ENCODE measurements at places on chromosomes 7 and 10. TPM values are rescaled to one million over a fixed set of nuclear protein-coding genes. Genes with fewer than 3 reads are reported as not detected.

DNA sequence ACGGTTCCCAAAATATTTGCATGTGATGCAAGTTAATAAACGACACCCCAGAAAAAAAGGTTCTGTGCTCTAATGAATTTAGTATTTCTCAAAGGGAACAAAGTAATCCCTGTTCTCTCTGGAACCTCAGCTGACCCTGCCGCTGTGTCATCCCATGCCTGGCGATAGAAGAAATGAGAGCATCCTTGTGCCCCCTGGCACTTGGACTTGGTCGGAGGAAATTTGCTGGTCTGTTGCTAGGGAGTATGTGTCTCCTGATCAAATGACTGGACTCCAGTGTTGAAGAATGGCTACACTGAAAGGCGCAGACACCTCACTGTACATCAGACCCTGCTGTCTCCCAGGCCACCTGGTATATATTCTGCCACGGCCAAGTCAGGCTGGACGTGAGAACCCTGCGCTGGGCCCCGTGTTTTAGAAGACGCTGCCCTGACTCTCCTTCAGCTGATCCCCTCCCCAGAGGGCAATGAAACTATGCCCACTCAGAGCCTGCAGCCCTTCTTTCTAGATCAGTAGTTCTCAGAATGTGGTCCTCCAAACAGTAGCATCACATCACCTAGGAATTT, 67.2 kb downstream of the THNSL1 start:
- DNase-seq = no peak

GRCh38 chr10:28569506-28570159, 36.7 kb downstream of the WAC start:
- no peak for DNase-seq

Gene PAX2
- not detected for total RNA-seq

- DNase-seq = no peak
These were observed 121.7 kb downstream of the EVX1 start for GRCh38 chr7:27364344-27364758.

Gene PLXDC2
- 17.1 TPM for total RNA-seq

- DNase-seq = peak; percentile 6
These were observed 774 bp downstream of the PON2 start for GRCh38 chr7:95433952-95434556.

Gene FZD8
- 31.7 TPM for total RNA-seq

GRCh38 chr7:6166443-6166891, 106.0 kb downstream of the CYTH3 start:
- DNase-seq = no peak

- no peak for DNase-seq
These were observed 73.7 kb downstream of the WDFY4 start for GRCh38 chr10:48758411-48758810.

DNA sequence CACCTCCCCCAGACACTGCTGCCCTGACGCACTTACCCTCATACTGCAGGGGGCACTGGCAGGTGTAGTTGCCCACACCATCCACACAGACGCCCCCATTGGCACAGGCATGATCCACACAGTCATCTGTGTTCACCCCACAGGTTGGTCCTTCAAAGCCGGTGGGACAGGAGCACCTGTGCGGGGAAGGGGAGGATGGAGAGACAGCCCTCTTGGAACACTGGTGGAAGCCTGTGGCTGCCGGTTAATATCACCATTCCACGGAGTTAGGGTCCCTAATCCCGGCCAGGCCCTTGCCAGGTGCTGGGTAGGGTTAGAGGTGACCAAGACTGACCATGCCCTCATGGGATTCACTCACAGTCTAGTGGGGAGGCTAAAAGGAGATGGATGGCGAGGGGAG, 171.8 kb downstream of the SLIT1 start:
- no peak for DNase-seq

DNA sequence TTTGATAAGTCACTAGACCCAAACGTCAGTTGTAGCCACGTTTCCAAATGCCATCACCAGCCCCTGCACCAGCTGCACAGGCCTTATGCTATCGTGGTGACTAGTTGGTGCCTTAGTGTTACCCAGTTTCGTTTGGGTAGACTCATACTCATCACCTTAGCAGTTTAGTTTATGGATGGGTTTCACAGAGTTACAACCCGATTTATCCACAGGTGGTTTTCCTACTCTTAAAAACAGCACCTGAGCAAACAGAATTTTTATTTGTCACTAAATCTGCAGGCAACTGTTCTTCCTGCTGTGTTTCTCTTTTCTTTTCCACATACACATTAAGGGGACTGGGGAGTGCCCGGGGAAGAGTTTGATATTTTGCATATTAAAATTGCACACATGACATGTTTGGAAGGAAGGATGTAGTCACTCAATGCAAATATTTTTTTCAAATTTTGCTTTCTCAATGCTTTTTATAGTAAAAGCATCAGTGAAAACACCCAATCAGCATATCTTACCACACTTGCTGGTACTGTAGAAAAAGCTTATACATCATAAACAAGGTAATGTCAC, 41.6 kb downstream of the PDSS1 start:
- DNase-seq = no peak

DNA sequence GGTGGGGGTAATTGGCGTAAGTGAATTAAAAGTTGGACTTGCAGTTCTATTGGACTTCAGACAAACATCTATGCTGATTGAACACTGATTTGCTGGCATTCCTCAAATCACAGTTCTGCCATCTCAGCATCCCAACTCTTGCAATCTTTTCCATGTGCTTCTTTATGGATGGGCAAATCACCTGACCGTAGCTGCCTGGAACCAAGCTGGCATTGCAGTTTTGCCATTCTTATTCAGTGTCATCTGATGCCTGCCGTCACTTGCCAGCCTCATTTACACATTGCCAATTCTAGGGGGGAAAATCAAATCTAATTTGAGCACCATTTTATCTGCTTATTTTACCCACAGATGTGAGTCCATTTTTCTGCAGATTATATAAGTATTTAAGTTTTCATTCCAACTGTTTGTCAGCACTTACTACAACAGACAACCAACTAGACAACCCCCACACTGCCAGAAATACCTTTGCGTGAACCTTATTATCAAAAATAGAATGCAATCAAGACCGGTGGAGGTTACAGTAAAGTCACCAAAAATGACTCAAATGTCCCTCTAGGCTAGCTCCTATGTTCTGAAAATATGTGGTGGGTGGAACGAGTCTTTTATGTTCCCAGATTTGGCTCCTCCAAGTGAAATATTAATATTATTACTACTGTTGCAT, 172.3 kb upstream of the CTBP2 start:
- DNase-seq = no peak

DNA sequence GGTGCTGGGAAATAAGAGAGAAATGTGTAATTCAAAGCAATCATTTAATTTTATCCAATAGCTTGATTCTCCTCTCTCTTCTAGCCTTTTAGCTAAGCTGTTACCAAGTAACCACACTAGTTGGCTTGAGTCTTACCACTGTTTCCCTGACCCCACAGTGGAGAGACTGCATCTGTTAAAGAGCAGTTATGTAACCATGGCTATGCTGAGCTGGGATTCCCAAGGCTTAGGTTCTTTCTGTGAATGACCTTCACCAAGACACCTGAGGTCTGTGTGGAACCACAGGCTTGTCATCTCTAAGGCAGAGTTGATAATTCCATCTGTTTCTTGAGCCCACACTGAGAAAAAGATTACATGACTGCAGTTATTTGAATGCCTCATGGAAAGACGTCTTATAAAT, 47.7 kb upstream of the ATRNL1 start:
- DNase-seq = no peak

Gene ORC5
- total RNA-seq = 25.2 TPM

GRCh38 chr7:6031567-6031966, 391 bp downstream of the ANKRD61 start:
- DNase-seq = no peak

Gene TAC1
- not detected for total RNA-seq

- DNase-seq = no peak
These were observed 223.2 kb downstream of the MAD1L1 start for GRCh38 chr7:2009541-2010001.

DNA sequence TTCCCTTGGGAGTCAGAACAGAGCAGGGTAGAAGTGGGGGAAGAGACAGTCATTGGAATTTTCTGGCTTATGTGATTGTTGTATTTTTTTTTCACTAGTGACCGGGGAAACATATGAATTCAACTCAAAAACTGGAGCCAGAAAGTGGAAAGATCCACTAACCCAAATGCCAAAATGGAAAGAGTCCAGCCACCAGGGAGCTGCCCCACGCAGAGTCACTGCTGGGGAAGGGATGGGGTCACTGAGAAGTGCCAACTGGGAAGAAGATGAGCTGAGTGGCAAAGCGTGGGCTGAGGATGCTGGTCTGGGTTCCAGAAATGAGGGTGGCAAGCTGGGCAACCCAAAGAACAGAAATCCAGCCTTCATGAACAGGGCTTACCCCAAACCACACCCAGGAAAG, 69.2 kb downstream of the CDHR3 start:
- no peak for DNase-seq

GRCh38 chr10:7797582-7797981, 9.6 kb downstream of the ATP5F1C start:
- no peak for DNase-seq

Gene CALN1
- total RNA-seq = 0.89 TPM

DNA sequence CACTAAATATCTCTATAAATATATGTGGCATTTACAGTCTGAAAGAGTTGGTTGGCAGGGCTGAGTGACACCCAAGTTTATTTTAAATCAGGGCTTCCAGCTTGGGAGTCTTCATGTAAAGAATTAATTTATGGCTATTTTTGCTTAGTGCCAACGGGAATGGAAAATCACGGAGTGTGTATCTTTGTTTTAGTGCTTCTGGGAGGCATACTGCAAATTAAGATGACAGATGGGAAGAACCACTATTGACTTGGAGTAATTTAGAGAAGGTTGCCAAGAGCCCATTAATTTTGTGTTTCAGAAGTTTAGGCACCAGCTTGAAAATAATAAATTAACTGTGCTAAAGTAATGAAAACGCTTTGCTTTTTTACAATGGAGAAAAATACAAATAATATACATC, 135.2 kb downstream of the GPR37 start:
- no peak for DNase-seq

GRCh38 chr7:115462301-115463015, 540.6 kb downstream of the MDFIC start:
- DNase-seq = no peak

- DNase-seq = no peak
These were observed 143.3 kb downstream of the KMT2E start for GRCh38 chr7:105157278-105157677.

DNA sequence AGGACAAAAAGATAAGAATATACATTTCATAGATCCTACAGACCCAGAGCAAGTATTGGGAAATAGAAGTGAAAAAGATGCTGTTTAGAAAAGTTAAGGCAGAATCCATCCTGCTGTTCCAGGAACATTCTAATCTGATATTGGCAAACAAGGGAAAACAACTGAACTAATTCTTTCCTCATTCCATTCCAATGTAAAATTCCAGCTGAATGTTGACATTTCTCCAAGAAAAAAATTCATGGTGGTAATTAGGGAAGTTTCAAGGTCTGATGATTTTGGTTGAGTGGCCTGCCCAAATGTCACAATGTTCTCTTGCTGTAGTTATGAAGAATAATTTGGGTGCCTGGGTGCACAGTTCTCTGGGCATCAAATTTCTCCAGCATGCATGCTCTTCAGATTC, 15.2 kb downstream of the PIP start:
- no peak for DNase-seq

- no peak for DNase-seq
These were observed 32.1 kb upstream of the GTF2I start for GRCh38 chr7:74625446-74625845.

DNA sequence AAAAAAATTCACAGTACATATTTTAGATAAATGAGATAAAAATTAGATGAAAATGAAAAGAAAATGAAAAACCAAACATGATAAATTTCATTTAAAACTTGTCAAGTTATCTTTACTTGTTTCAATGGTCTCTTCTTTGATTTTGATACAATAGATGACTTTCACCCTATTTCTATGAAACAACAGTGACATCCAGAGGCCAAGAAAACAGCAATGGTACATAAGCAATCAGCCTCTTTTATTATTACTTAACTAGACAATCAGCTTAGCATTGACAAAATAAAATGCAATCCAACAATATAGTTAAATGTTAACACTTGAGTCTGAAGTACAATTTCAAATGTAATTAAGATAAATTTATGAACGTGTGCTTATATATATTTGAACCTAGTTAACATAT, 74.8 kb upstream of the GPR37 start:
- DNase-seq = no peak

- no peak for DNase-seq
These were observed 41.5 kb upstream of the SEMA3C start for GRCh38 chr7:80960244-80960795.

DNA sequence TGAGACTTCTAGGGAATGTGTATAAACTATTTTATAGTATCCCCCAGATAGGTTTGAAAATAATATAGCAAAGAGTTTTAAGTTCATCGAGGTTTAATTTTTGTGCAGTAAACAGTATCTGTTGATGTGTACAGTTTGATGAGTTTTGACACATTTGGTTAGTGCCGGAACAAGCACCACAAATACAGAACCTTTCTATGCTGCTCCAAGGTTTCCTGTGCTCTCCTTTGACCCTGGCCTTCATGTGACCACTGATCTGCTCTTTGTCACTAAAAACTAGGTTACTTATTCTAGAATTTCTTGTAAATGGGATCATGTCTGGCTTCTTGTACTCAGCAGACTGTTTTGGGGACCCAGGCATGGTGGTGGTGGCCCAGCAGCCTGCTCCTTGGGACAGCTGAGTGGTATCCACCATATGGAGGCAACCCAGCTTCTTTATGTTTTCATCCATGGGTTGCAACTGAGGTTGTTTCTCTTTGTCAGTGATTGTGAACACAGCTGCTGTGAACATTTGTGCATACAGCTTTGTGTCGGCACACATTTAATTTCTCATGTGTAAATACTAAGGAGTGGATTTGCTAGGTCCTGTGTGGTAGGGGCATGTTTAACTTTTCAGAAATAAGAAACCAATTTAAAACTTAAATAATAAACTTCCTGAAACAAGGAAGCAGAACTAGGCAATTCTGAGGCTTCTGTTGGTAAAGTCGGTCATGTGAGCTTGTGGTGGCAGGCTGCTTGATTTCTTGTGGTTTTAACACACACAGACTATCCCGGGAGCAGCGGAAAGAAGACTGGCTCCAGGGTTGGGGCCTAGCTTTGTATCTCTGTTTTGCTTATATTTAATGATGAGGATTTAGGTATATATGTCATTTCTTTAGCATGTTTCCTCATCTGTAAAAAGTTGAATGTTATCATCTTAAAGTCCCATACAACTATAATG, 219.4 kb downstream of the ABCA13 start:
- DNase-seq = no peak

GRCh38 chr7:127251465-127252376, 1.0 kb downstream of the GRM8 start:
- no peak for DNase-seq

DNA sequence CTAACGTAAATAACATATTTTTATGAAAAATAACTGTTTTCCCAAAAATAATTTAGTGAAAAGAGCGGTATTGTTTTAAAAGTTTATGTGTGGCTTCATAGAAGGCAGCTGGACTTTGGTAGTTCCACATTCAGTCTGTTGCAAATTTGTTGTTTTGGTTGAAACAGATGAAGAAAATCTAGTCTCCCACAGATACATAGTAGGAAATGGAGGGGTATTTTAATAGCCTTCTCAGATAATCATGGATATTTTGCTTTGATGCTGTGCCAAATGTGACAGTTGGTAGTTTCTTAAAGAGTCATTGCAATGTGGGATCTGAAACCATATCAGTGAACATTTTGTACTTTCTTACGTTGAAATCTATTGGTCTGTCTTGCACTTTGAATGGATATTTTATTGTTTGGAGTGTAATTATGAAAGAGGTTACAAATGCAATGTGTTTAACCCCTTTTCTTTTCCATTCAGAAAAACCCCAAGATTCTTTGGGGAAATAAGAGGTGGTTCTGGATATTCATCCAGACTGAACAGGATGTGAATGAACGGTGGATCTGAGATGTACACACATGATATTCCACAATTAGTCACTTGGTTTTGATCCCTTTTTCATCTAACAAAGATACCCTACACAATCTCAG, 10.4 kb downstream of the ZNF365 start:
- DNase-seq = no peak
